BE2C (cell line): ENCODE measurements at places on chromosomes 12 and 14.

DNA sequence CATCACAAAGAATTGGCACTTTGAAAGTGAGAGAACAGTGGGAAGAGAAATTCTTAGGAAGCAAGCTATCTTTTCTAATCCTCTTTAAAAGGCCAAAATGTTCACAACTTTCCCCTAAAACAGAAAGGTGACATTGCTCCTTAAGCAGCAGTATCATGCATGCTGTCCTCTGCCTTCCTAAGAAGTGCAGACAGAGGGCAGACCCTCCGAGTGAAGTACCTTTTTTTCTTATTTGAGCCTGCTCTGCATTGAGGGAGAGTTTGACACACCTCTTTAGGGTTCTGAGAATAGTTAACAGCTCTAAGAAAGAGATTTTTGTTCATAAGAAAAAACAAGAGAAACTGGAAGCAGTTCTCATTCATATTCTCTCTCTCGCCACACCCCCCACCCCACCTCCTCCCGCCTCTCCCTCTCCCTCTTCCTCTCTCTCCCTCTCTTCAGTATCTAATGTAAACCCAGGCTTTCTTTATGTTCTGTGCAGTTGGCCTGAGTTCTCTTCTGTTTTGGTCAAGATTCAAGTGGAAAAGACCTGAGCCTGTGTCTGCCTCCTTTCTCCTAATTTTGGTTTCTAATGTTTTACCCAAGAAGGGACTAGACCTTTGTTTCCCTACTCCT is 709.1 kb downstream of the DIO2 start:
- no peak for DNase-seq

- DNase-seq, result no peak
Observed at GRCh38 chr14:44564908-44565307, 57.8 kb upstream of the FSCB start.

- DNase-seq, result no peak
Observed at GRCh38 chr14:31529053-31529452, 32.2 kb upstream of the NUBPL start.

GRCh38 chr14:39841088-39841487 is 408.9 kb upstream of the FBXO33 start:
- DNase-seq, result no peak

DNA sequence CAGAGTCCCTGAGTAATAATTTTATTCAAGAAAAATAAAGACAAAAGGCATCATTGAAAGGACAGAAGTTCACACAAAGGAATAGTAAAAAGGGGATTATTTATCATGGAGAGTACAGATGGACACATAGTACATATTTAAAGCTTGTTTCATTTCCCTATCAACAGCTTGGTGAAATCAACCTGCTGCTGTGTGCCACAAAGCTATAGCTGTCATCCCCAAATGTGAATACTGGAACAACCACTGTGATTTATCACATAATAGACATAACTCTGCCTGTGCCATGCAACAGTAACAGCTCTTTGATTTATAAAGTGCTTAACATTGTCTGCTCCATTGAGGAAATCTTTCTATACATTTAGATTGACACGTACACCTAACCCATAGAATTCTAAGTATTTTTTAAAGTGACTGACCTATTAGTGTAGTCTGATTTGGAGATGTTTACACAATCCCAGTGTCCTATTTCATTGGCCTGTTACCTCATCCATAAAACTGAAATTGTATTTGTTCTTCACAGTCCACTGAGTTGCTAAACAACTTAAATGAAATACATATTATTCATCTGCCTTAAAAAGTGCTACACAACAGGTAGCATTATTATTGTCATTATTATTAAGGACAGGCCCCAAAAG is 3.3 kb downstream of the NEMF start:
- no peak for DNase-seq

DNA sequence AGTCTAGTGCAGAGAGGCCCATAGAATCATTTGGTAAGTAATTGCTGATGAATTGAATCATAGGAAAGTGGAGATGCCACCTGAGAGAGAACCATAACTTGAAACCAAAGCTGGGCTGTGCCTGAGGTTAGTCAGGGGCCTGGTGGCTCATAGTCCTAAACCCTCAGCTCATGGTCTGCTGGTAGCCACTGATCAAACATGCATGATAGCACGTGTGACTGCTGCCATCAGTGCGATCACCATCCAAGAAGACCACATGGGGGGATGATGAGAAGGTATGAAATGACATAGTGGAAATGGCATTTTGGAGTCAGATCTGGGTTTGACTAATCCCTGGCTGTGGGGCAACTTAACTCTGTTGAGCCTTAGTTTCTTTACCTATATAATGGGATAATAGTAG is 190.5 kb downstream of the CACNA1C start:
- DNase-seq, result no peak

GRCh38 chr12:91622037-91622436 is 439.4 kb upstream of the DCN start:
- DNase-seq, result no peak

DNA sequence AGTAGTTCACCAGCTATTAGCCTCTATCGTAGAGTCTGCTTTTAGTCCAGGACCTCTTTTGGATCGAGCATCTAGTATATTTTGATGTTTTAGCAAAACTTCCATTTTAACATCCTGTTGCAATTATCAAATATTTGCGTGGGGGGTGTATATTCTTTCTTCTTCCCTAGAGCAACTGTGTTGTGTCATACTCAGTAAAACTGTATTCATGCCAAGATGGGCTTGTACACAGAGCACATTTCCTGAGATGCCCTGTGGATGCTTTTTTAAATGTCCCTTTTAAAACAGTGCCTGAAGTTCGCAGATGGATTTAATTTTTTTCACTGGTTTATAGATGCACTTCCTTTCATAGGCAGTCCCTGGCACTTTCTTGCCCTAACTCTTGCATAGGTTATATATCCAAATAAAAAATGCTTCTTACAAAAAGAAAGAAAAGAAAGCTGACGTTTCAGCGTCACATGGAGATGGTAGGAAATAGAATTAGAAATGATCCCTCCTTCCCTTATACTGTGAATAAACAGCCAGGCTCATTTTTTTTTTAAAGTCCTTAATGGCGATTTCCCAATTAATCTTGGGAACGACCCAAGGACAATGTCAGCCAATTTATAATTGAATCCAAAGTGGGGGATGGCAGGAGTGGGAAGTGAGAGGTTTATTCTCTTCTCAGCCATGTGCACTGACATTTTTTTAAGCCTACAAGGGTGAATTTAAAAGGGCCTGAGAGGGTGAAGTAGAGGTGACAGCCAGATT is 247.0 kb downstream of the SLC41A2 start:
- DNase-seq, result no peak

- DNase-seq, result no peak
Observed at GRCh38 chr12:63848450-63848849, 4.0 kb downstream of the SRGAP1 start.

GRCh38 chr14:72921396-72921795 is 4.9 kb upstream of the DCAF4 start:
- DNase-seq, result no peak

DNA sequence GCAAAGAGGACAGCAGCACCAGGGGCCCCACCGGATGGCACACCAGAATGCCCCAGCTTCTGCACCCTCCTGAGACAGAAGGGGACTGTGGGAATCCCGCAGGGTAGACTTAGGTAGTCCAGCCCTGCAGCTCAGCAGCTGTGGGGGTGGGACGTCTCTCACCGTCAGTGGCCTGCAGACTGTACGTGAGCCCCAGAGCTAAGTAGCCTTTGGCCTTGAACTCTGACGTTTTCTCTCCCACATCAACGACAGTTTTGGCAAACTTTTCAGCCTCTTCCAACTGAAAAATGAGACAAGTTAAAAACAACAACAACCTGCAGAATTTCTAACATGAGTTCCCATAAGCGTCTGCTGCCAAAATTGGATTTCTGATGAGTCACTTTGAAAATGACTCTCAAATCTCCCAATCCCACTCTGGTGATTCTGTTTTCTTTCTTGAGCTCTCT is 161.4 kb downstream of the TTC7B start:
- DNase-seq, result no peak

- no peak for DNase-seq
Observed at GRCh38 chr12:79127271-79127751, 262.7 kb downstream of the SYT1 start.

GRCh38 chr14:67068251-67068650 is 121.0 kb upstream of the GARIN2 start:
- DNase-seq, result no peak

DNA sequence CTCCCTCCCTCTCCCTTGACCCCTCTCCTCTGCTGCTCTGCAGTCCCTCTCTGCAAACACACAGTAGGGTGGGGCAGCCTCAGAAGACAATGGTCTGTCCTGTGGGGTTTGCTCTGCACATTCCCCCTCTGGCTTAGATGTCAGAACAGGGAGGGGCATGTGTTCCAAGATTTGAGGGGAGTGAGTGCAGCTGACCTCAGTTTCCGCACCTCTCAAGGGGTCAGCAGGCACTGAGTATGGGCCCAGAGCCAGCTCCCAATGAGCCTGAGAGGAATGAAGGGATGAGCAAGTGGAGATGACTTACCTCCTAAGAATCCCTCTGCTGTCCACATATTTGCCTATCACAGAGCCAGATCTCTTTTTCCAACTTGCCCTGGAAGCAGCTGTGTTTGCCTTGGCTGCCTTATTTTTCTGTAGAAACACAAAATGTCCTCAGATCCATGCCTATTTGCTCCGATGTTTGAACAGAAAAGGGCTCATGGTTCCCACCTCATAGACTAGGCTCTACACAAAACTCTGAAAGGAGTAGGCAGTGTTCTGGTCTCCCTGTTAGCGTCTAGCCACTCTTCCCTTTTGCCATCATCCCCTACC is 111.4 kb downstream of the CRACR2A start:
- no peak for DNase-seq

- peak; percentile 21 for DNase-seq
Observed at GRCh38 chr14:55427439-55427838, 13.0 kb downstream of the TBPL2 start.

GRCh38 chr12:46224386-46224785 is 44.5 kb downstream of the SLC38A1 start:
- DNase-seq, result no peak

DNA sequence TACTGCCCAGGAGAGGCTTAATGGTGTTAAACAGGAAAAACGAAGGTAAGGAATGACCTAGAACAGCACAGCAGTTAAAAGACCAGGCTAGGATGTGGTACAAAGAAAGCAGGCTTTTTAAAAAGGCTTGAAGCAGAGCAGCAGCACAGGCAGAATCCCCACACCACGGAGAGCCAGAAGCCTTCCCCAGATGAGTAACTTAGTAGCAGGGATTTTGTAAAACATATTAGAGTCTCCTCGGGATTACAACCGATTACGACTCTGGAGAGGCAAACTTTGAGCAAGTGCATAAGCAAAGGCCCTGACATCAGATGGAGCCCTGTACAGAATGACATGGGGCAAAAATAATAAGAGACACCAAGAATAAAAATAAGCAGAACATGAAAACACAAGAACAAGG is 37.1 kb upstream of the DHRS4 start:
- no peak for DNase-seq

DNA sequence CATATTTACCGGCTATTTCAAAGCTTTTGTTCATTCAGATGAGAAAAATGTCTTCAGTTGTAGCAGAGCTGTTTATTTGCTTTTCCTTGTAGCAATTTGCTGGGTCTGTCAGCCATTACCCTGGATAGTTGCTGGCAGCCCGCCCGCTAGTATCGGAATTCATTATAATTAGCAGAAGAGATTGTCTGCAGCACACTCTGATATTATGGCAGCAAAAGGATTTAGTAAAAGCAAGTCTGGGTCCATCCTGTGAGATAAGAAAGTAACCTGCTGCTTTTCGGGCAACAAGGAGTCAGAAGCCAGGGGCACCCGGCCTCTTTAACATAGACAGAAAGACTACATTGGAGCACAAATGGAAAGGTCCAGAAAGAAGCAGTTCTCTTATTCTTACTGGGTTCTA is 6.1 kb upstream of the SLC35E3 start:
- DNase-seq, result peak; percentile 76

GRCh38 chr12:100024974-100025555 is 40.3 kb upstream of the ANKS1B start:
- DNase-seq, result no peak

DNA sequence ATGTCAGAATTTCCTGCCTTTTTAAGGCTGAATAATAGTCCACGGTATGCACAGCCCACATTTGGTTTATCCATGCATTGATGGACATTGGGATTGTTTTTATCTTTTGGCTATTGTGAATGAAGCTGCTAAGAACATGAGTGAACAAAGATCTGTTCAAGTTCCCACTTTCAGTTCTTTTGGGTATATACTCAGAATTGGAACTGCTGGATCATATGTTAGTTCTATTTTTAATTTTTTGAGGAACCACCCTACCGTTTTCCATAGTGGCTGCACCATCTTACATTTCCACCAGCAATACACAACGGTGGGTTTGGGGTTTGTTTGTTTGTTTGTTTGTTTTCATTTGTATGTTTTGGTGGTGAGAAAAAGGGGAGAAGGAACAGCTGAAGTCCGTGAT is 6.4 kb downstream of the GPR68 start:
- DNase-seq, result no peak

DNA sequence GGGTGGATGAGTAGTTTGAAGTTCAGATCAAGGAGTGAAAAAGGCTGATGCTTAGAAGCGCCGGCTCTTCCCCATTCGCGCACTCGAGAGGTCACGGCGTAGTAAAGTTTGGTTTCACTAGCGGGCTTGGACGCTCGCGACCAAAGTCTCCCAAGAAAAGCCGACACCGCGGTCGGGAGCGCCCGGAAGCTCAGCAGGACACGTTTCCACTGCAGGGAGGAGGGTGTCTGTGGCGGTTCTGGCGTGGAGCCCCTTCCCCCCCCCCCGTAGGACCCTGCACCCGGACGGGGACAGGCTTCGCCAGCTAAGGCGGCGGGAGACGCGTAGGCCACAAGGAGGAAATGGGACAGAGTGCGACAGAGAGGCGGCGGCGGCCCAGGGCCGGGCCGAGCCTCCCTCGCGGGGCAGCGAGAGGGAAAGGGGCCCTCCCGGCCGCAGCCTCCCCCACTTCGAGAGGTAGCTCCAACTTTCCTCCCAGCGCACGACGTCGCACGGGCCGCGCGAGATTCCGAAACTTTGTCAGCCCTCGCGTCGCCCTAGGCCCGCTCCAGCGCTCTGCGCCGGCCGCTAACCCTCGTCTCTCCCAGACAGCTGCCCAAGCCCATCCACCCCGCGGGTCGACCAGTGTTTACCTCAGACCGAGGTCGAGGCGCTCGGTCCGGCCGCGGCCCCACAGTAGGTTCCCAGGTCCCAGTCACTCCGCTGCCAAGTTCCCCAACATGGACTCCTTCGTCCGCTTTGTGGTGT is 480 bp downstream of the SCAF11 start:
- DNase-seq, result peak; percentile 63

DNA sequence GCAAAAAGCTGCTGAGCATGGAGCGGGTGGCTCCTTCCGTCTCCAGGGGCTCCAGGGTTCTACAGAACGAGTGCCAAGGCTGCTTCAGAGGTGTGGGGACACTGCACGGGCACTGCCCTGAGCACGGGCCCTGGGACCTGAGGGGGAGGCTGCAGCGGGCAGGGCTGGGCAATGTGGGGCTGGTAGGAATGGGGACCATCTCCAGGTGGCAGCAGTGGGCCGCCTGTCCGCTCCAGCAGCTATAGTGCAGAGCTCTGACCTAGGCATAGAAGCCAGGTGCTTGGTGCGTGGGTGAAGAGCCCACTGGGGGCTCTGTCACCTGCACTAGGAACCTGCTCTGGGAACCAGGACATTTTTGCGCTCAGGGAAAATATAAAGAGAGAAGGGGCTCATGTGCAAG is 22.3 kb downstream of the HDAC7 start:
- peak; percentile 56 for DNase-seq

- no peak for DNase-seq
Observed at GRCh38 chr14:105641075-105641937, 114.9 kb downstream of the TMEM121 start.
